ENCODE measurements at places on chromosomes 6 and 20.

GRCh38 chr20:6828794-6829423, 61.4 kb downstream of the BMP2 start:
- peak; percentile 87 for DNase-seq

- DNase-seq = no peak
These were observed 13.0 kb upstream of the F13A1 start for GRCh38 chr6:6333501-6333900.

DNA sequence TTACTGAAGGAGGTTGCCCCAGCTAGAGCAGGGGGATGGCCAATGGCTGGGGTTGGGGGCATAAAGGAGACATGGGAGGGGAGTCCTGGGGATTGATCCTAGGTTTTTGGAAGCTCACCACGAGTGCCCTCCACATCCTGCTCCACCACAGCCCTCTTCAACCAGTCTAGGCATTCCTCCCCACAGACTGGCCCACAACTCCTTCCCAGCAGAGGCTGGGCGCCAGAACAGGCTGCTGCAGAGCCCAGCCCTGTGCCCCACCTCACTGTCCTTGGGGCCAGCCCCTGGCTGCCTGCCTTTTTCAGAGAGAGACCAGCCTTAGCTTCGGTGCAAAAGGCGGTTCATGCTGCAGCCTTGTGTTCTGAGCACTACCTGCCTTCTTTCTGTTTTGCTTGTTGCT, 16.4 kb downstream of the RPP40 start:
- DNase-seq = no peak

GRCh38 chr20:24668791-24669190, 199.4 kb downstream of the SYNDIG1 start:
- DNase-seq = no peak

DNA sequence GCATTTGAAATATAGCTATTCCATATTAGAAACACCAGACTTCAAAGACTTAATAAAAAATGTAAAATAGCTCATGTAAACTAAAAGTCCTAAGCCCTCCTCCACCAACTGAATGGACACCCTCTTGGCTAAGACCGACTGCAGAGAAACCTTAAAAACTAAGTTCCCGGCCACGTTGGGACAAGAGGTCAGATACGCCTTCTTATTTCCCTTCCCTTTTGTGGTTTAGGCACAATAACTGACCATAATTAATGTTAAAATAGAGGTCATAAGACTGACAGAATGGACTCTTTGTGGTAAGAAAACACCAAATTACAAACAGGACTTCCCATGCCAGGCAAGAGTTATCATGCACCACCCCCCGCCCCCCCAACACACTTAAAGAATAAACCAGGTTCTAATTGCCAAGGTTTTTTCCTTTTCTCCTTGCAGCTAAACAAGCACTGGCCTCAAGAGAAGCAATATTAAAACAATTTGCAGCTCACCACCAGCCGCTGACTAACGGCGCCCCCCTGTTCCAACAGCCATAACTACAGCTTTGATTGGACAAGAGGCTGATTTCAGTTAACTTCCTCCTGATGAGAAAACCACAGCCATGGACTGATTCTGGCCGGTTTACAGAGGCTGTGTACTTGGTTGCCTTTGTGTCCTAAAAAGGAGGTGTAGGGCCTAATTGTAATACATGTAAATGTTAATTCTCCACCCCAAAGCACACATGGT, 10.7 kb upstream of the LAMP5 start:
- DNase-seq = no peak

DNA sequence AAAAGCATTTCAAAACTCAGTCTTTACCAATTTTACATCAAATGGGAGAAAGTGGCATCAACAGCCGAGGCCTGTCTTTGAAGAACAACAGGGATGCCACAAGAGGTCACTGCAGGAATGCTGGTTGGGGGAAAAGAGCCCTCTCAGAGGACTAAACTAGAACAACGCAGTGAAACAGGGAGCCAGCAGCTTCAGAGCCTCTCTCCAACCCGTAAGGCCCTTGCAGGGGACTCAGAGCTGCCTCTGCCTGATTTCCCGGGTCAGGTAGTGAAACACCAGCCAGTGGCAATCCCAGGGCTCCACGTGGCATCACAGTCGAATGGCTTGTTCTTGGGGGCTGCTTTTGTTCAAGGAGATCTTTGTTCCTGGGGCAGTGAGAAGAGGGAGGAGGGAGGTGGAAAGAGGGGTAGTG, 55.0 kb upstream of the KCNK16 start:
- peak; percentile 88 for DNase-seq

Measured in hepatocyte (in vitro differentiated cells).